ENCODE measurements at places on chromosomes 2 and 18.

- no peak for DNase-seq
These were observed 13.6 kb downstream of the IMPA2 start for GRCh38 chr18:11994703-11995444.

DNA sequence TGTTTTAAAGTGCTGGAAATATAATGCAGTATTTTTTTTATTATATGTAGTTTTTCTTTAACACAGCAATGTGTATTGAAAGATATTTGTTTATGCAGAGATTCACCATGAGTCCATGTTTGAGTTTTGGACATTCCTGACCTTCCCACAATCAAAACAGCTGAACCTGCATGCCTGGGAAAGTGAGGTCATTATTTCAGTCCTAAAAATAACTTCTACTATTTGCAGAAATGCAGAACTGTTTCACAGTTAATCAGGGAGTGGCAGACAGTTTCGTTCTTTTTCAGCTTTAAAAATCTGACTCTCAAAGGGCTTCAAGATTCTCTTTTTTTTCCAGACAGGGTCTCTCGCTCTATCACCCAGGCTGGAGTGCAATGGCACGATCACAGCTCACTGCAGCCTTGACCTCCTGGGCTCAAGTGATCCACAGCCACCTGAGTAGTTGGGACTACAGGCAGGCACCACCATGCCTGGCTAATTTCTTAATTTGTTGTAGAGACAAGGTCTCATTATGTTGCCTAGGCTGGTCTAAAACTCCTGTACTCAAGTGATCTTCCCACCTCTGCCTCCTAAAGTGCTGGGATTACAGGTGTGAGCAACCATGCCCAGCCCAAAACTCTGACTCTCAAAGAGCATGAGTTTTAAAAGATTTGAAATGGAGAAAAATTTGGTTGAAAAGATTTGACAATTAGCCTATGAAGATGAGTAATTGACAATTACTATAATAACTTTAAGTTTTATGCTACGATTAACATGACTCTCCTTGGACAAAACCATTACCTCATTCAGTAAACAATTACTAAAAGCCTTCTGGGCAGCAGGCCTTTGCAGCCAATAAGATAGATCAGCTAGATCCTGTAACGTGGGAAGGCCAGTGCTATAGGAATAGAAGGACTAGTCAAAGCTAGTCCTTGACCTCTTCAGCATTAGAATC is 5.0 kb upstream of the MYL12B start:
- no peak for DNase-seq

- DNase-seq: no peak
These were observed 115.3 kb upstream of the SMAD2 start for GRCh38 chr18:48045744-48046143.

DNA sequence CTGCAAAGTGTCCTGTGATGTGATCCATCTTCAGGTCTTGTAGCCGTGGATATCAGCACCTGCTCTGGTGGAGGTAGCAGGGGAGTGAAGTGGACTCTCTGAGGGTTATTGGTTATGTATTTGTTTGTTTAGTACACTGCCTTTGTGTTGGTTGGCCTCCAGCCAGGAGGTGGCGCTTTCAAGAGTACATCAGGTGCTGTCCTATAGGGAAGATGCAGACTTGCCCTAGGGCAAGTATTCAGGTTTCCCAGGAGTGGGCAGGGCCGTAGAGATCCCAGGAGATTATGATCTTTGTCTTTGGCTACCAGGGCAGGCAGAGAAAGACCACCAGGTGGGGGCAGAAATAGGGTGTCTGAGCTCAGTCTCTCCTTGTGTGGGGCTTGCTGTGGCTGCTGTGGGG is 411.8 kb downstream of the SOX11 start:
- DNase-seq: no peak

DNA sequence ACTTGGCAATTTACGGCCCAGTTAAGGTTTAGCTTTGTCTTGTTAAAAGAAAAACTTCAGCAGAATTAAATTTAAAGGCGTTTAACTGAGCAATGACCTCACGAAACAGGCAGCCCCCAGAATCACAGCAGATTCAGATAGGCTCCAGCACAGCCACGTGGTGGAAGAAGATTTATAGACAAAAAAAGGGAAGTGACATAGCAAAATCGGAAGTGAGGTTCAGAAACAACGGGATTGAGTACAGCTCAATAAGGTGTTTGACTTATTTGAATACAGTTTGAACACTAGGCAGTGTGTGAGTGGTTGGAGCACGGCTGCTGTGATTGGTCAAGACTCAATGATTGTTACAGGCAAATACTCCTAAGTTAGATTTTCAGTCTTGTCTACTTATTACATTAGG is 79.8 kb downstream of the MOGAT1 start:
- no peak for DNase-seq

DNA sequence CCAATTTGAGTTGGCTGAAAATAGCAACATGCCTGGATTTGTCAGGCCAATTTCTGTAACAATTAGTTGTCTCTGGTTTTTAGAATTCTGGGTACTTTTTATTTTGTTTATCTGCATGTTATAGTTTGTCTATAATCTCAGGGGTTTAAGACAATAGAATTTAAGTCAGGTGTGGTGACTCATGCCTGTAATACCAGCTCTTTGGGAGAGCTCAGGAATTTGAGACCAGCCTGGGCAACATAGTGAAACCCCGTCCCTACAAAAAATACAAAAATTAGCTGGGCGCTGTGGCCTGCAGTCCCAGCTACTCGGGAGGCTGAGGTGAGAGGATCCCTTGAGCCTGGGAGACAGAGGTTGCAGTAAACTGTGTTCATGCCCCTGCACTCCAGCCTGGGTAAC is 114.4 kb upstream of the GLS start:
- no peak for DNase-seq

DNA sequence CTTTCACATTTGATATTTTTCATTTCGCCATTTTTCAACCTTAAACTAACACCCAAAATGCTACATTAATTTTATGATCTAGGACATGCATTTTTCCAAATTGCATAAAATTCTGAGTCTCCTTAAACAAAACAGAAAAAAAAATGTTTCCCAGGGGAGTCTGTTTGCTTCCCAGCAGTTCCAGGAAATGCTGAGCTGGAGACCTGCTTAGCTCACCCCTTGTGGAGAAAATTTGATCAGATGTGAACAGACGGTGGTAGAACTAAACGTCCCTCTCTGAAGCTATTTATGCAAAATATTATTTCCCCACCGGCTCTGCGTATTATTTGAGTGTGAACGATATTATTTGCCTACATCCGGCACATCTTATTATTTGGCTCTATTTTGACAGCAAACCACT is 74.9 kb upstream of the AGAP1 start:
- no peak for DNase-seq

DNA sequence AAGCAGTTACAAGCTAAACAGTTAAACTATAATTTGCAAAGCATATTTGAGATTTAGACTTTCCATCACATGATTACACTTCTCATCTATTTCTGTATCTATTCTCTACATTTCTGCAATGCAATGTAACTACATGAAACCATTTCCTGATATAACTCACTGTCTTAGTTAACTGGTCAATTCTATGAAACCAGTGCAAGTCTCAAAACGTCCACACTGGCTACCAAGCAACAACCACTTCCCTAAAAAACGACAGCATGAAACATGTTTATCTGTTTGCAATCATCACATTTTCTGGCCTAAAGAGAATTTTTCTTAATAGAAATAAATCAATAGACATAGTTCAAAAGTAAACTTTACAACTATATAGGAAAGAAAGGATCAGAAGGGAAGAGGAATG is 17.4 kb downstream of the FECH start:
- no peak for DNase-seq

- no peak for DNase-seq
These were observed 4.3 kb downstream of the SMYD5 start for GRCh38 chr2:73218298-73218697.

- peak; percentile 2 for DNase-seq
These were observed 50.5 kb upstream of the TUBA3D start for GRCh38 chr2:131425231-131425941.

Data from head of caudate nucleus (tissue), 42 donors.